ENCODE measurements at places on chromosomes 5 and 9.

DNA sequence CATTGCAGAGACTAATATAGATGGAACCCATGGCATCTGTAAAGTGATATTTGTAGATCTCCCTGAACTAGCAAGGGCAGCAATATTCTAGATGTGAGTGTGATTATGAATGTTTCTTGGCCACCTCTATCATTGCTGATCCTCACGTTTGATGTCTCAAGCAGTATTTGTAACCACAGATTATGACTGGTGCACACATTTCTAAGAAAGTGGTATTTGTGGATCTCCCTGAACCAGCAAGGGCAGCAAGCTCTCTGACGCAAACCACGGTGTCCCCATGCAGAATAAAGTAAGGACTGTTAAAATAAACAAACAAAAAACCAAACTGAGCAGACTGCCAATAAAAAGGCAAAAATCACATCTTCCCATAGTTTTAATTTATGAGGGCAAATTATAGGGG, 301.3 kb downstream of the CSNK1G3 start:
- no peak for DNase-seq

DNA sequence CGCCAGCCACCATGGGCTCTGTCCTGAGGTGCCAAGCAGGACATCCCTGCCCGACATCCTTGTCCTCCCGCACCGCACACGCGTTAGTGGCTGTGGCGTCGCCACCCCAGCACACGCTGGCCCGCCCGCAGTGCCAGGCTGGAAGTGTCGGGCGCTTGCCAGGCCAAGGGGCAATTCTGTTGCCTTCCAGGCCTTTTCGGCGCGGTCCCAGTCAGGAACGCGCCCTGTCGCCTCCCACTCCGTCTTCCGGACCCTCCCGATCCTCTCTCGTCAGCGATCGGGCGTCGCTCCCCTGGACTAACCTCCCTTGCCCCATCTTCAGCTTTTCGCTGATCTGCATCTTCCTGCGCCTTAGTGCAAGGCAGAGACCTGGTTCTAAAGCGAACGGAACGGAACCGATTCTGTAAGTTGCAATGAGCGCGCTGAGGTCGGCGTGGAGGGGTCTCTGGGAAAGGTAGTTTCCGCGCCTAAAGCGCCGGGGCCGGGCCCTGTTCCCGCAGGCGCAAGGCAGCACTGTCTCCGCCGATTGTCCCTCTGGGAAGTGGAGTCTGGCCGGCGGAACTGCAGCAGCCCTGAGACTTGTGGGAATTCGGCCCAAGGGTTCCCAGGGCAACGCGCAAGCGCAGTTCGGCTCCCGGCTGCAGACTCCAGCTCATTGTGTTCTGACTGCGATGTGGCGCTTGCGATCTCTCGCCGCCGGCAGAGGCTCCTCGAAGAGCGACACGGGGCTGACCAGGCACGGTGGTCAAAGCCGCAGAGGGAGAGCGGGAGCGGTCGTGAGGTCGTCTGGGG, at the start of gene ZNF454:
ZNF454 (plus strand) TSS at position 630 of the 792 bp plus-strand sequence. CDS start 1,594 bp downstream, outside the sequence.
- no peak for DNase-seq

- DNase-seq = no peak
Observed at GRCh38 chr9:69120380-69121154, 53.5 kb upstream of the TJP2 start.

DNA sequence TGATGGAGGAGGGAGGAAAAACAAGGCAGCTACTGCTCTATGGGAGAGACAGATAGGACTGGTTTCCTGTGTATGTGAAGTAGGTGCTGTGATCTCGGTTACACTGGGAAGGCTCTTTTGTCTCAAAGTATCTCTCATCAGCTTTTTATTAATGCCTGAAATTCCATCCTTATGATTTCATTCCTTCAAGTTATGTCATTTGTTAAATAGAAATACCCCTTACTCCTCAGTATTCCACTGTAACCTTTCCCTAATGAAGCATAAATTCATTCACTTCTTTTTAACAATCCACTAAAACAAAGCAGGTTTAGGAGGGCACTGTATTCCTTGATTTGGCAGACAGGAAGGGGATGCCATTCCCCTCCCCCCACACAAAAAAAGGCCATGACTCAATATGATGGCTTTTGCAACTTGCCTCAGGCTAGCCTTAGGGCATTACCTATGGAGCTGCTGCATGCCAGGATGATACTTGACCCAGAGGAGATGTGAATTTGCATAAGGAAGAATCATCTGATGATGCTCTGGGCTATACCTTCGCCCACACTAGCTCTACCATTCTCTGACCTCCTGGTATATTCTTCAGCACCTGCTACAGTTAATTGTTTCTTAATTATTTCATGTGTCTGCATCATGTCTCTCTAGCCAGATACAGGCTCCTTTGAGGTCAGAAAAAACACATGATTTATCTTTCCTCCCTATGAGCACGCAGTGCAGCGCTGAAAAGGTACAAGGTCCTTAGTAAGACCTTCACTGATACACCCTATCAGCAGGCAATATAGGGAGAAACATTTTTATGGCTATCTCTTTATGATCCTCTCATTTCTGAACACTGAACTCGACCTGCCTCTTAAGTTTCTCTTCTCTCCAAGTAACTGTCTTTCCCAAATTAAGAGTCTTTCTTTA, 26.3 kb downstream of the NR3C1 start:
- DNase-seq = no peak

DNA sequence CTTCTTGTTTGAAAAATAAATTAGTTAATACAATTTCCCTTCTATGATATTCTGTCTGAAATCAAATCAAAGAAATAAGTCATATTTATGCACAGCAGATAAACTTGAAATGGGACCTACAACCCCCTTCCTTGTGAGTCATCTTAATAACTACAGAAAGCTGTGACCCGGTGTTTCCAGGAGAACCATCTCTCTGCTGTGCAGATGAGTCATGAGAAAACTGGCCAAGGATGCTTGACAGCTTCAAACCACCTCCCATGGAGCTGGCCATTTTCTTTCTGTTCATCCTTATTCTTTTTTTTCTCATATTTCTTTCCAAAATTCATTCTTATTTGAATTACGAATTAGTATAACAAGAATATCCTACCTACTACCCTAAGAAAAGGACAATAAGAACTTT, 43.4 kb upstream of the NR4A3 start:
- no peak for DNase-seq

DNA sequence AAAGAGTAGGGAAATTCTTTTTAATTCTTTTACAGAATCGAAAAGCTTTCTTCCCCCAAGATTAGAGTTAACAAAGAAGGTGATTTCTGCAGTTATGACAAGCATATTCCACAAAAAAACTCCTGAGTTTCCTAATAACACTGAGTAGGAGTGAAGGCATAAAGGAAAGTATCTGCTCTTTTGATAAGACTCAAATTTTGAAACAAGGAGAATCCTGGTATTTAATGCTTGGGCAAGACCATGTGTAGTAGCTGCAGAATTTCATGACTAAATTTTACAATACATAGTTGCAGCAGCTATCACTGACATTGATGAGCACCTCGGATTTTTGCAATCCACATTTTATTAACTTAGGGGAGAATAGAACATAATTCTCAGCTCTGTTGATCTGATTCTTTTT, 92.6 kb downstream of the MARCHF3 start:
- DNase-seq = no peak

- DNase-seq = no peak
Observed at GRCh38 chr9:12922224-12922866, 147.5 kb downstream of the LURAP1L start.

GRCh38 chr9:112921549-112921948, 30.9 kb upstream of the SLC46A2 start:
- DNase-seq = peak; percentile 62

GRCh38 chr9:97660340-97660739, 26.7 kb downstream of the NCBP1 start:
- peak; percentile 36 for DNase-seq

GRCh38 chr9:124187311-124187710, 70.4 kb upstream of the NEK6 start:
- no peak for DNase-seq

GRCh38 chr5:61306531-61307131, 25.4 kb upstream of the ZSWIM6 start:
- no peak for DNase-seq

DNA sequence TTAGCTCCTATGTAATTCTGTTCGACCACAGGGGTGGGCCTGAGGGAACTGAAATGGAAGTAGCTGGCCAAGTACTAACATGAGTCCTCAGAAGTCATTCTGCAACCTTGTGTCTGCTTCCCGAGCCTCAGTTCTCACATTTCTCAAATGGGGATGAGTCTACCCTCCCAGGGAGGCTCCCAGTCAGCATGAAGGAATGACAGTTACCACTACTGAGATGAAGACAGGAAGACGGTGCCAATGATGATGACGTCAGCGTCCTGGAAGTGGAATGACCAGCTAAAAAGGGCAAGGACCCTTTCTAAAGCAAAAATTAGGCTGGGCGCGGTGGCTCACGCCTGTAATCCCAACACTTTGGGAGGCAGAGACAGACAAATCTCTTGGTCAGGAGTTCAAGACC, 6.8 kb downstream of the PIP5KL1 start:
- no peak for DNase-seq

- DNase-seq = no peak
Observed at GRCh38 chr9:119272500-119273211, 96.6 kb downstream of the BRINP1 start.

DNA sequence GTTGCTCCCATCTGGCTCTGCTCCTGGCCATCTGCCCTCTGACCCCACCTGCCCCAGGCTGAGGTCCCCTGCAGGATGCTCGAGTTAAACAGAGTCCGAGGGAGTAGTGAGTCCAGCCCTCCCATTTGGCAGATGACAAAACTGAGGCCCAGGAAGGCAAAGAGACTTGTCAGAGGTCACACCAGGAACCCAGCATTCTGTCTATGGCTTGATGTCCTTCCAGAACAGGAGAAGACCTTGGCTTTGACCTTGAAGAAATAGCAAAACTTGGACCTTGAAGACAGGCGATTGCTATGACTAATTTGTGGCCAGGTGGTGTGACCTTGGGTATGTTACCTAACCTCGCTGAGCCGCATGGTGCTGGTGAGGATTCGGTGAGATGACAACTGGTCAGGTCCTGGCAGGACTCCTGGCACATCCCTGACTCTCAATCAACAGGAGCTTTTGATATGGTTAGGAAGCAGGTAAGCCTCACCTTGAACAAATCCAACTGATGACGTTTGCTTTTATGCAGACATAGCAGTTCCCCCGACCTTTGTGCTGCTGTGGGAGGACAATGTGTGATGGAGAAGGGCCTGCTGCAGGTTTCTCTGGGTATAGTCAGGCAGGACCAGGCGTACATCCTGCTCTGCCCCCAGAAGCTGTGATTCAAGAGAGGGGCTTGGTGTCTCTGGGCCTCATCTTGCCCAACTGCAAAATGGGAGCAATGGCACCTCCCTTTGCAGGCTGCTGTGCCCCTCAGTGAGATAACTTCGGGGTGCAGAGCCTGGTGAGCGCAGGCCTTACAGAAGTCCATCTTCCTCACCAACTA, 198.7 kb downstream of the C9orf50 start:
- DNase-seq = no peak

GRCh38 chr5:66527478-66528035, 68.6 kb upstream of the MAST4 start:
- DNase-seq = no peak

GRCh38 chr9:104765138-104765537, 1.2 kb downstream of the NIPSNAP3B start:
- no peak for DNase-seq

DNA sequence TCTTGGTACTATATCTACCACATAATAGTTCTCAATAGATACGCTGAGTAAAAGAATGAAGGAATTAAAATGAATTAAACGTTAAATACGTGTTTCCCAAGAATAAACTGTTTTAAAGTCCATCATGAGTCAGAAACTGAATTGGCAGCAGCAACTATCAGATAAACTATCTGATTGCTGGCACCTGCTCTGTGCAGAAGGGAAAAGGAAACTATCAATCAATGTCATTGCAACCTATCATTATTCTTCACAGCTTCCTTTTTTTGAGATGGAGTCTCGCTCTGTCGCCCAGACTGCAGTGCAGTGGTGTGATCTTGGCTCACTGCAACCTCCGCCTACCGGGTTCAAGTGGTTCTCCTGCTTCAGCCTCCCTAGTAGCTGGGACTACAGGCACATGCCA, 8.8 kb upstream of the WDR36 start:
- DNase-seq = no peak

- no peak for DNase-seq
Observed at GRCh38 chr9:18502546-18502945, 28.6 kb downstream of the ADAMTSL1 start.

DNA sequence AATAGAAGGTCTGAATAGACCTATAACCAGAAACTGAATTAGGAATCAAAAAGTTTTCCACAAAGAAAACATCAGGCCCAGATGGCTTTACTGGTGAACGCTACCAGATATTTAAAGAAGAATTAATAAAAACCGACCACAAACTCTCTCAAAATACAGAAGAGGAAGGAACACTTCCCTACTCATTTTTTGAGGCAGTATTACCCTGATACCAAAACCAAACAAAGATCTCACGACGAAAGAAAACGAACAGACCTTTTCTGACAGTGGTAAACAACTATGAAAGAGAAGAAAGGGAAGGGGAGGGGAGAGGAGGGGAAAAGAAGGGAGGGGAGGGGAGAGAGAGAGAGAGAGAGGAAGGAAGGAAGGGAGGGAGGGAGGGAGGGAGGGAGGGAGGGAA, 13.5 kb downstream of the B4GALT1 start:
- DNase-seq = peak; percentile 47

- no peak for DNase-seq
Observed at GRCh38 chr5:82942083-82942881, 134.9 kb downstream of the TMEM167A start.

- no peak for DNase-seq
Observed at GRCh38 chr9:83070261-83070660, 7.3 kb upstream of the RASEF start.

DNA sequence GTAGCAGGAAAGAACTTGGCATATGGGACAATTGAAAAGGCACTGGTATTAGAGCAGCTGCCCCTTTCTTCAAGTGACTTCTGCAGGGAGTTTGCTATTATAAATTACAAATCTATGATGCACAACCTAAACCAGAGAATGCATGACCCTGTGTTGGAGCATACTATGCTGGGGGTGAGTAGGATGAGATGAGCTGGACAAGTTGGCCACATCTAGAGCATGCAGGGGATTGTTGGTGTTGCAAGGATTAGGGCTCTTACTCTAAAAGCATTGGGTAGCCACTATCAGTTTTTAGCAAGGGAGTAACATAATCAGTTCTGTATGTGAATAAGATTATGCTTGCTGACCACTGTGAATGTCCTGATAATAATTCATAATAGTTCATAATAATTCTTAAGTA, 186.7 kb downstream of the KIAA0825 start:
- DNase-seq = no peak

GRCh38 chr9:83583151-83584014, 39.6 kb upstream of the IDNK start:
- peak; percentile 43 for DNase-seq

DNA sequence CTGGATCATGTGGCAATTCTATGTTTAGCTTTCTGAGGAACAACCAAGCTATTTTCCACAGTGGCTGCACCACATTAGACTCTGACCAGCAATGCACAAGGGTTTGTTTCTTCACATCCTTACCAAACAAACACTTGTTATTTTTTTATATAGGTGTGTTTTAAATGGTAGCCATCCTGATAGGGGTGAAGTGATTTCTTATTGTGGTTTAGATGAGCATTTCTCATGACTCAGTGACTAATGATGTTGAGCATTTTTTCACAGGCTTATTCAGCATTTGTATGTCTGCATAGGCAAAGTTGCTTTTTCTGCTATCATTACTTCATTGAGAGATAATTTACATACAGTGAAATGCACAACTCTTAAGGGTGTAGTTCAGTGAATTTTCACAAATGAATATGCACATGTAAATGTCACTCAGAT, 36.0 kb downstream of the ANKRD33B start:
- no peak for DNase-seq

Data from inflammatory macrophage (primary cell).